ENCODE measurements at places on chromosomes 5 and 9.

- DNase-seq, result no peak
These were observed 107.8 kb upstream of the SLIT3 start for GRCh38 chr5:169408731-169409130.

- no peak for DNase-seq
These were observed 265.2 kb downstream of the TMEM38B start for GRCh38 chr9:105959531-105959930.

GRCh38 chr9:133869674-133870405 is 122.3 kb downstream of the VAV2 start:
- no peak for DNase-seq

GRCh38 chr9:113508111-113508749 is 44.7 kb downstream of the RGS3 start:
- DNase-seq, result no peak

- no peak for DNase-seq
These were observed 9.6 kb downstream of the SLC1A1 start for GRCh38 chr9:4499917-4500316.

GRCh38 chr9:109088221-109088620 is 31.5 kb downstream of the TMEM245 start:
- DNase-seq, result no peak

- DNase-seq, result no peak
These were observed 135.0 kb upstream of the SMARCA2 start for GRCh38 chr9:1880038-1880565.

DNA sequence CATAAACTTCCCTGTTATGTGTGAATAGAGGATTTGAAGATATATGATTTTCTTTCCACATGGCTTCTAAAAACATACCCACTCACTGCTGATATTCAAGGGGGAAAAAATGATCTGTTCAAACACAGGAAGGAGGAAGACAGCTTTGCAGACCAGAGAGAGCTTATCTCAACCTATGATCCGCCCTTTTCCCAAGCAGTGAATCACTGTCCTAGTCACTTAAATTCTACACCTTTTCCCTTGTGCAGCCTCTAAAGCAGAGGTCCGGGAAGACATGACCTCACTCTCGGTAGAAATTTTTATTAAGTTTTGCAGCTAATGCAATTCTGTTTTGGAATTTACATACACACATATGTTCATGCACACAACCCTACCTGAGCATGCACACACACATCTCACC is 197.2 kb downstream of the DIRAS2 start:
- no peak for DNase-seq

- DNase-seq, result no peak
These were observed 127.0 kb upstream of the VLDLR start for GRCh38 chr9:2494562-2494961.

GRCh38 chr5:68661237-68661636 is 432.6 kb upstream of the SLC30A5 start:
- no peak for DNase-seq
